Temporal lobe (tissue), 4 donors: ENCODE measurements at places on chromosomes 11 and 22. TPM values are rescaled to one million over a fixed set of nuclear protein-coding genes. Genes with fewer than 3 reads are reported as not detected.

Gene OR51I1
- total RNA-seq, result not detected

Gene CNTF
- total RNA-seq, result 1.2 TPM

Gene DUSP18
- total RNA-seq, result 21.9 TPM

Gene ACRV1
- total RNA-seq, result 0.25 TPM

Gene RIMBP3B
- 0.98 TPM for total RNA-seq

Gene MAPK8IP1
- total RNA-seq, result 75.0 TPM

Gene SAA1
- not detected for total RNA-seq

Gene B4GALNT4
- total RNA-seq, result 67.6 TPM

Gene ABTB2
- total RNA-seq, result 4.2 TPM

Gene MRGPRX4
- total RNA-seq, result not detected
